ENCODE measurements at places on chromosomes 5 and 9.

DNA sequence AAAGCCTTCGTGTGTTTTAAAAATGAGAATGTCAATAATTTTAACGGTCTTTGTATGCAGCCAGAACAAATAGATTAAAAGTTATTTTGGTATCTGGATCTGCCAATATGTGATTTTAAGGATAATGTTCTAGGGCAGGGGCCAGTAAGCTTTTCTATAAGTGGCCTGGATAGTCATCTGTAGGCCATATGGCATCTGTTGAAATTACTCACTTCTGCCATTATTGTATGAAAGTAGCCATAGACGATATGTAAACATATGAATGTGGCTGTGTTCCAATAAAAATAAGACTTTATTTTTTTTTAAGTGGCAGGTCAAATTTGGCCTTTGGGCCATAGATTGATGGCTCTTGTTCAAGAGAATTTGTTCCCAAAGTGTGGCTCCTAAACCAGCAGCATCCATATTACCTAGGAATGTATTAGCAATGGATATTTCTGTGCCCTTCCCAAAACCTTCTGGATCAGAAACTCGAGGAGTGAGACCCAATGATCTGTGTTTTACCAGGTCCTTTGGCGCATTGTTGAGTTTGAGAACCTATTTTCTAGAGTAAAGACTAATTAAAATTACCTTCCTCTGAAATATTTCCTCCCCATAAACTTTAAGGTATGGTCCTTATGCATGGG is 55.9 kb downstream of the C6 start:
- no peak for DNase-seq

DNA sequence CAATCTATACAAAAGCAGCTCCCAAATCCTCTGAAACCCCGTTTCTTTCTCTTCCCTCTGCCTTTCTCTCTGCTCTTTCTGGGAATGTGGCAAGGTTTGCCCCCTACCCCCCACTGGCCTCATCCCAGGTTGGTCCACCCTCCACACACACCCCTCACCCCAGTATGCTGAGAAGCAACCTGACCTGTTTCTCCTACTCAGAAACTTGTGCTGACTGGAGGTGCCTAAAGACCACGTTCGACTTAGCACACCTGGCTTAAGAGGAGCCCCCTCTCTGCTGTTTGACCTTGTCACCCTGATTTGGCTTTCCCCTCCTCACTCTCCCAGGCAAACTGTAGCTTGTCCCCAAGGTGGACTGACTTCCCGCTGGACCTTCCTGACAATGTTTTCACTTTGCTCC is 1.1 kb upstream of the SEPTIN8 start:
- DNase-seq, result no peak

DNA sequence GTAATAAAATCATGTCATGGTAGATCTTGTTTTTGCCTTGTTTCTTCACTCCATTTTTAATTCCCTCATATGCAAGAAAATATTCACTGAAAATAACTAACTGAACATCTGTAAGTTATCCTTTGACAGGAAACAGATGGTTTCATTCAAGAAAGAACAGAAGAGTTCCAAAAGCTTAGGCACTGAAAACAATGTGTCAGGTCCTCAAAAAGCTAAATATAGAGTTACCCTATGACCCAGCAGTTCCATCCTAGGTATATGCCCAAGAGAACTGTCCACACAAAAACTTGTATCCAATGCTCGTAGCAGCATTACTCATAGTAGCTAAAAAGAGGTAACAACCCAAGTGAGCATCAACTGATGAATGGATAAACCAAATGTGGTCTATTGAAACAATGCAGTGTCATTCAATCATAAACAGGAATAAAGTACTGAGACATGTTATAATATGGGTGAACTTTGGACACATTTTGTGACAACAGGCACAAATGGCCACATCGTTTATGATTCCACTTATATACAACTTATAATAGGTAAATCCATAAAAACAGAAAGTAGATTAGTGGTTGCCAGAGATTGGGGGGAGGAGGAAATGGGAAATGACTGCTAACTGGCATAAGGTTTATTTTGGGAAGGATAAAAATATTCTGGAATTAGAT is 231.0 kb downstream of the FRMD3 start:
- DNase-seq, result no peak

GRCh38 chr5:67214707-67215447 is 18.3 kb upstream of the CD180 start:
- no peak for DNase-seq

DNA sequence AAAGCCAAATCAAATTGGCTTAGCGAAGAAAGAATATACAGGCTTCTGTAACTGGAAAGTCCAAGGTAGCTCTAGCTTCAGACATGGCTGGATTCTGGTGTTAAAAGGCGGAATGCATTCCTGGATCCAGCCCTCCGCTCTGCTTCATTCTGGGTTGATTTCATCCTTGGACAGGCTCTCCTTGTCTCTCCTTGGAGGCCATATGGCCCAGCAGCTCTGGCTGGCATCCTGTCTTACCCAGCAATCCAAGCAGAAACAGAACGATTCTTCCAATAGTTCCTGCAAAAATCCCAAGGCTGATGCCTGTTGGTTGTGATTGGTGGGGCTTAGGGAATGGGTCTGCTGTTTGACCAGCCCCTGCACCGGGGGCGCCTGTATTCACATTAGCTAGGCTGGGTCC is 37.0 kb upstream of the SAP30L start:
- no peak for DNase-seq

DNA sequence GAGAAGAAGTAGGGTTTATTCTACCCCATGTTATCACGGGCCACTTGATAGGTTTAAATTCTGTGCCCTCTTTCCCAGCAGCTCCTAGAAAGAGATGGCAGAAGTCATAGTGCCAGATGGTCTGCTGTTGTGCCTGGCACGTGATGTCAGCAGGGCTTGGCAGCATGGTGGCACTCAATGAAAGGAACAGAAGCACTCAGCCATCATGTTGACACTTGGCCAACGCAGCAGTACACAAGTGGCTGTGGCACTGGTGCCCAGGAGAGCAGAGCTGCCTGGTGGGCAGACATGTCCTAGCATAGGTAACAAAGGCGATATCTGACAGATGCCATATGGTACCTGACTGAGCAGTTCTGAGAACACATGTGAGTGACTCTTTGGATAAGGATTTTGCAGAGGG is 796.4 kb upstream of the ACO1 start:
- DNase-seq, result no peak

DNA sequence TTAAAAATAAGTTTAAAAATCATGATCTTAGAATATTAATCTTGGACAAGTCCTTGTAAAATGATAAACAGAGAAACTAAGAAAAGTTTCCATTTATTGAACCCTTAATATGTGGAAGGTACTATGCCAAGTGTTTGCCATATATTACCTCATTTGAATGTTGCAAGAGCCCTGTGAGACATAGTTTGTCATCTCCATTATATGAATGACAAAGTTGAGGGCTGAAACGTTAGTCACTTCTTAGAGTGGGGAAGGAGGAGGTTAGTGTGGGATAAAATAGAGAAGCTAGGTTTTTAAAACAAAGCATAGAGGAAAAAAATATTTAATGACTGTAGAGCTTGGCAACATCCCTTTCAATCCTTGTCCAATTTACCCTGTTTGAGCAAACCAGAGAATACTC is 2.0 kb downstream of the TNC start:
- DNase-seq, result no peak

DNA sequence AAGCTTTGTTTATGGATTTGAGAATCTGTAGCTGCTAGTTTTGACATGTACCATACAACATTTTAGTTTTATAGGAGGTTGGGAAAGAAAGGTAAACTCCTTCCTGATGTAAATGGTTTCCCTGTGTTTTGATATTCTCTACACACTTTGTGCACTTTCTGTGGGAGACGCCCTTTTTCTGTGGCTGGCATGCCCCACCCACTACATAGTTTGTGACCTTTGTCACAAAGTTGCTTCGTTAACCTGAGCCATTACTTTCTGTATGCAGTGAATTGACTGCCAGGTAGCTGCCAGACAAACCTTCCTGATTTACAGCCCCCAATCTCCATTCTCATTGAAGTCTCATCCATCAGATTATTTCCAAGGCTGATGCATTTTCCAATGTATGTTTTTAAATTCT is 90.6 kb downstream of the NLN start:
- no peak for DNase-seq

DNA sequence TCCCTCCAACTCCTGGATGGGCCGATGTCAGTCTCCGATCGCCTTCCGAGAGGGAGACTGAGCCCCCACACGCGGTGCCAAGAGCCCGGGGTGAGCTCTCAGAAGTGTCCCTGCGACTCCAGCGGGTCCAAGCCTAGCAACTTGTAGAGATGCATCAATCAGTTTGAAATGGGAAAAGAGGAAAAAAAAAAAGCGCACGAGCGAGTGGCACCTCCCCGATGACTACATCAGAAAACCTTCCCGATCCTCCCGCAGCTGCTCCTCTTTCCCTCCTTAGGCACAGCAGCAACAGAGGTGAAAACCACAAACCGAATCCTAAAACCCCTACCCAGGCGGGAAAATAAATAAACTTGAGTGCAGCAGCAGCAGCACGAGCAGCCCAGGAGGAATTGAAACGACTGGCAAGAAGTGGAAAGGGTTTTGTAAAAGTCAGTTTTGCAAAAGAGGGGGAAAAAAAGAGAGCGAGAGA is 1.0 kb upstream of the EFNA5 start:
- DNase-seq, result no peak

DNA sequence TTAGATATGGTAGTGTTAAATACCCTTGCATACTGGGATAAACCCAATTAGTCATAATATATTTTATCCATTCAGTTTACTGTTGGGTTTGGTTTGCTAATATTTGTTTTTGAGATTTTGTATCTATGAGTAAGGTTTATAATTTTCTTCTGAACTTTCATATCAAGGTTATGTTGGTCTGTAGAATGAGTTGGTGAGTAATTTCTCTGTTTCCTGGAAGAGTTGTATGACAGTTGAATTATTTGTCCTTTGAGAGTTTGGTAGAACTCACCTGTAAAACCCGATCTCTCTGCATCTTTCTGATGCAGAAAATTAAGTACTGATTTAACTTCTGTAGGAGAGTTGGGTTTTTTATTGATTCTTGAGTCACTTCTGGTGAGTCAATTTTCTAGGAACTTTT is 20.4 kb downstream of the DDX4 start:
- DNase-seq, result no peak

- DNase-seq, result no peak
These were observed 17.9 kb downstream of the SLC1A3 start for GRCh38 chr5:36624277-36624676.

DNA sequence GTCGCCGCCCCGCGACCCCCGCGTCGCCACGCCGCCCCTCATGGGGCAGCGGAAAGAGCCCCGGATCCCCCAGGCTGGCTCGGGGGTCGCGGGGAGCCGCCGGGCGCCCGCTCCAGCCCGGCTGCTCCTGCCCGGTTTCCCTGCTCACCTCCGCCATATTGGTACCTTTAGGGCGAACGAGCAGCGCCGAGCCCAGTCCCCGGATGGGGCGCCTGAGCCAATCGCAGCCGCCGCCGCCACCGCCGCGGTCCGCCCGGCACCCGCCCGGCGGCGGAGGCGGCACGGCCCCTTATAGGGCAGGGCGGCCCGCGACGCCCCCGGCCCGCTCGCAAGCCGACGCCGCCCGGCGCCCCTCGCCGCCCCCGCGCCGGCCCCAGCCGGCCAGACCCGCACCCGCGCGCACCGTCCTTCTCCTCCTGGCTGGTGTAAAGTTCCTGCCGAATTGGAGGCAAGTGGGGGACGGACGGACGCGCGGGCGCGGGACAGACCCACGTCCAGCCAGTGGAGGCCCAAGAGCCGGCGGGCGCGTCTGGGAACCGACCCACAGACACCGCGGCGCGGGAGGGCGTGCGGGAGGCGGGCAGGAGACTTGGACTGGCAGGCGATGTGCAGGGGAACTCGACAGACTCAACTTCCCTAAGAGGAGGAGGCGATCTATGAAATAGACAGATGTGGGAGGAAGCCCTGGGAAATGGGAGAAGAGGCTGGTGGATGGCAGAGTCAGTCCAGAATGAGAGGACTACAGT is at the start of gene MIER3:
TSS of gene MIER3 (minus strand) at position 178 of the 746 bp plus-strand sequence. CDS start at position 157, 21 bp downstream.
- peak; percentile 80 for DNase-seq

GRCh38 chr5:179224741-179225140 is 120.5 kb downstream of the ADAMTS2 start:
- DNase-seq, result no peak

- no peak for DNase-seq
These were observed 46.7 kb upstream of the MAMDC2 start for GRCh38 chr9:69996967-69997366.

GRCh38 chr5:159402311-159402710 is 72.0 kb upstream of the IL12B start:
- no peak for DNase-seq

GRCh38 chr5:103512500-103512899 is 50.1 kb downstream of the NUDT12 start:
- DNase-seq, result no peak

Measured in liver (tissue), 10 donors.